HuH-7.5 (cell line): ENCODE measurements at places on chromosomes 1 and 21.

DNA sequence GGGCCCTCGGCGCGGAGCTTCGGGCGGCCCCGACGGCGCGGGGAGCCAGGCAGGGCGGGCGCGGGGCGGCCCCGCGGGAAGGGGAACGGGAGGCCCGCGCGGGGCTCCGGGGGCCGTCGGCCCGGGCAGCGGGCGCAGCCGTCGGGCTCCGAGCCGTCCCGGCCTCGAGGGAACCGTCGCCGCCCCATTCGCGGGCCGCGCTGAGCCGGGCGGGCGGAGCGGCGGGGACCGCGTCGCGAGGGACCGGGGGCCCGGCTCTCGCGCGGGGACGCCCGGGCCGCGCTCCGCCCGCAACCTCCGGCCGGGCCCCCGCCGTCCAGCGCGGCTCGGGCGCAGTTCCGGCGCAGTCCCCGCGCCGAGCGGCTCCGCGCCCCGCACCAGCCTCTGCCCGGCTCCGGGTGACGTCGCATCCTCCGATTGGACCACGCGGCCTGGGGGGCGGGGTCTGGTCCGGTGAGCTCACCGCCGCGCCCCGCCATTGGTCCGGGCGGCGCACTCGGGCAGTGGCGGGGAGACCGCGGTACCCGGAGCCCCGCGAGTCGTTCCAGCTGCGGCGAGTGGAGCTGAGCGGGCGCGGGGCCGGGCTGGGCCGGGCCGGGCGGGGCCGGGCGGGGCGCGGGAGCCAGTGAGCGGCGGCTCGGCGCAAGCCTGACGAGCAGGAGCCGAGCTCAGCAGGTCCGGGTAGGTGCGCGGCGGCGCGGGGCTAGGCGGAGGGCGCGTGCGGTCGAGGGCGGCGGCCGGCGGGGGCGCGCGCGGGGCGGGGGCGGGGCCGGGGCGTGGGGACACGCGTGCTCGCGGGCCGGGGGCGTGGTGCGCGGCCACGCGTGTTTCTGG lies 66.7 kb upstream of the VAMP3 start:
- DNase-seq = no peak

- no peak for DNase-seq
Observed at GRCh38 chr1:87115317-87115890, 201.0 kb downstream of the HS2ST1 start.

DNA sequence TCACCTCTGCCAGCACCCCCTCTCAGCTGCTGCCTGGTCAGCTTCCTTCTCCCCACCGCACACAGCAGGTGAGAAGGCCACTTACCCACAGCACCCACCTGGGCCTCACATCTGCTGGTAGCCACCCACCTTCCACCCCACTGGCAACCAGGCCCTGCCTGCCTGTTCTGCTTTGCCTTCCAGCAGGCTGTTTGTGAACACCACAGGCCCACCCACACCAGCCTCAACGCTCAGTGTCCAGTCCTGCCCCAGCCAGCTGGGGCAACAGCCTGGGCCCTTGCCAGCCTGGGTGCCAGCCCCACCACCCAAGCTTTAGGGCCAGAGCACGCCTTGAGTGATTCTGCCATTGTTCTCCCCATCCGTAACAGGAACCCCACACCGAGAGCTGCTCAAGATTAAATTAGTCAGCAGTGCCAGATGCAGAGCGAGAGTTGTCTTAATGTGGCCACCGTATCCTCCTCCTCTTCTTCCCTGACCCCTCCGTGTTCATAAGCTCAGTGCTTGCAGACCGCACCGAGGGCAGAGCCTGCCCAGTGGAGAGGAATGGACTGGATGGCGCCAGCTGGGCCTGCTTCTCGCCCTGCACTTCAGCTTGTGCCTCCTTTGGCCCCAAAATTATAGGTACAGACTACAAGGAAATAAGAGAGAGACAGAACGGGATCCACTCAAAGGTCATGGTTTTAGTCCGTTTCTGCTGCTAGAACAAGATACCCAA lies 120.3 kb upstream of the COL6A1 start:
- no peak for DNase-seq

DNA sequence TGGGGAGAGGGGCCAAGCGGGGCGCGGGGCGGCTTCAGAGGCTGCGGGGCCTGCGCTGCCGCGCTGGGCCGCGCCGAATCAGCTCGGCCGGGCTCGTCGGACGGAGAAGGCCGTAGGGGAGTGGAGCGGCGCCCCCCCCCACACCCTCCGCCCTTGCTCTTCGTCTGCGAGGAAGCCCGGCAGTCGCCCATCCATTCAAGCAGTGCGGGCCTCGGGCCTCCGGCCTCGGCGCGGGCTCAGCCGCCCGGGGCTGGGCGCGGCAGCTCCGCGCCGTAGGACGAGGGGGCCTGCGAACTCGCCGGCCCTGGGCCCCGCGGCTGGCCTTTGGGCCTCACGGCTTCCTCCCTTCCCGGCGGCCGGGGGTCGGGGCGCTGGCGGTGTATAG lies 564 bp downstream of the CTPS1 start:
- DNase-seq = peak; percentile 38

- DNase-seq = no peak
Observed at GRCh38 chr1:188425687-188426086, 1596.9 kb downstream of the PLA2G4A start.

GRCh38 chr1:109198043-109198695 lies 15.5 kb upstream of the SARS1 start:
- no peak for DNase-seq

- DNase-seq = no peak
Observed at GRCh38 chr1:201490708-201491131, 16.2 kb downstream of the CSRP1 start.

GRCh38 chr1:114367810-114368209 lies 143.2 kb downstream of the TRIM33 start:
- DNase-seq = no peak

GRCh38 chr1:61873581-61873980 lies 131.3 kb downstream of the PATJ start:
- no peak for DNase-seq

GRCh38 chr1:26350701-26351589 lies 3.0 kb downstream of the CRYBG2 start:
- DNase-seq = peak; percentile 72

DNA sequence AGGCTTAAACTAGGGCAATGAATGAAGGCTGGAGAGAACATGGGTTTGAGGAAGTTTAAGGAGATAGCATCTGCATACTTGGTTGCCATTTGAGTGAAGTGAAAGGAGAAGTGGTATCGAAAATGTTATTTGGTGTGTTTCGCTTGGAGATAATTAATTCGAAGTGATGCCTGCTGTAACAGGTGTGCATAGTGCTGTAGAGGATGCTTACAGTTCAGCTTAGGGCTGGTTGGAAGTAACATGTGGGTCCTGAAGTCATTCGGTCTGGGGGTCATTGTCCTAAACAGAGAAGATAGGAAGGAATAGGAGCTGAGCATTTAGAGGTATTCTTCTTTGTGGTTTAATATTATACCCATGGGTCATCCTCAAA lies 301 bp upstream of the NUDT17 start:
- DNase-seq = no peak

GRCh38 chr1:181936269-181936668 lies 125.2 kb downstream of the ZNF648 start:
- DNase-seq = no peak

- DNase-seq = peak; percentile 71
Observed at GRCh38 chr1:203480525-203481084, 5.0 kb downstream of the PRELP start.

- no peak for DNase-seq
Observed at GRCh38 chr1:58310881-58311280, 235.6 kb downstream of the OMA1 start.

DNA sequence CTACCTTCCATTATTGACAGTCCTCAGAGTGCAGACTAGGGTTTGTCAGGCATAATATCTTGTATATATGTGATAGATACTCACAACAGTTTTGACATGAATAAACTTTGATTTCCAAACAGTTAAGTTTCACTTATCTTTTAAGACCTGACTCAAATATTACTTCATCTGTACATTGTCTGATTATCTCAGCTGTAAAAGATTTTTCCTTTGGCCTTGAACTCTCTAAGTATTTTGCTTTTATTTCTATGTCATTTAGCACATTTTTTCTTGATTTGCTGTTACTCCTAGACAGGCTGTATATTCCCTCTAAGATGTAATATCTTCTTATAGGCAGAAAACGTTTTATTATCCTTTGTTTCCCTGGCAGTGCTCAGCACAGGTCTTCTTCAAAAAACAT lies 65.6 kb upstream of the DMRTA2 start:
- DNase-seq = no peak

- DNase-seq = no peak
Observed at GRCh38 chr1:27538793-27539192, 48.8 kb upstream of the WASF2 start.

DNA sequence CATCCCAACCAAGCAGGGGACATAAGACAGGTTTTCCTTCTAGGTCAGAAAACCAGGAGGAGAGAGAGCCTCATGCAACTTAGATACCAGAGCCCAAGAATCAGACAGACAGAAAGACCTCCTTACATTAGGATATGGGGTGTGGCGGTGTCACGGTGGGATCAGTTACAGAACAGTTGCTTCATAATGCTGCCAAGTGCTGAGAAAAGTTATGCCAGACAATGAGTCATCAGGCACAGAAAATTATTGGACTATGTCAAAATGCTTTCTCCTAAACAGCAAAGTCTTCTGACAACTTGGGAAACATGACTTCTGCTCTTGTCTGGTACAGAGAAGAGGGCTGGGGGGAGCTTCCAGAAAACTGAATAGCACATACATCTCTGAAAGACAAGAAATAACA lies 1120.2 kb upstream of the TMPRSS15 start:
- DNase-seq = no peak

DNA sequence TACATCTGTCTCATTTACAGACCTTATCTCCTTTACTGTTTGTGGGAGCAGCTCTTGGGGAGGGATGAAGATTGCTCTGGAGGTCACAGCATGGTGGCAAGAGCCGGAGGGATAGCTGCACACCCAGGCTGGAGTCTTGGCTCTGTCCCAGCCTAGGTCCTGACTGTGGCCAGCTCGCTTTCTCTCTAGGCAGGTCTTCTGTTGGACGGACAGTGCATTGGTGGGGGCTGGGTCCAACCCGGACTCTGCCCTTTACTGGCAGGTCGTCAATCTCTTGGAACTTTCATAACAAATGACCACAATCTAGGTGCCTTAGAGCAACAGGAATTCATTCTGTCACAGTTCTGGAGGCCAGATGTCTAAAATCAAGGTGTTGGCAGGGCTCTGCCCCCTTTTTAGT lies 319.8 kb upstream of the C1orf174 start:
- DNase-seq = no peak

GRCh38 chr1:193537266-193538002 lies 351.0 kb upstream of the B3GALT2 start:
- DNase-seq = no peak

GRCh38 chr1:109637446-109637845 lies 17.8 kb downstream of the AMPD2 start:
- no peak for DNase-seq

DNA sequence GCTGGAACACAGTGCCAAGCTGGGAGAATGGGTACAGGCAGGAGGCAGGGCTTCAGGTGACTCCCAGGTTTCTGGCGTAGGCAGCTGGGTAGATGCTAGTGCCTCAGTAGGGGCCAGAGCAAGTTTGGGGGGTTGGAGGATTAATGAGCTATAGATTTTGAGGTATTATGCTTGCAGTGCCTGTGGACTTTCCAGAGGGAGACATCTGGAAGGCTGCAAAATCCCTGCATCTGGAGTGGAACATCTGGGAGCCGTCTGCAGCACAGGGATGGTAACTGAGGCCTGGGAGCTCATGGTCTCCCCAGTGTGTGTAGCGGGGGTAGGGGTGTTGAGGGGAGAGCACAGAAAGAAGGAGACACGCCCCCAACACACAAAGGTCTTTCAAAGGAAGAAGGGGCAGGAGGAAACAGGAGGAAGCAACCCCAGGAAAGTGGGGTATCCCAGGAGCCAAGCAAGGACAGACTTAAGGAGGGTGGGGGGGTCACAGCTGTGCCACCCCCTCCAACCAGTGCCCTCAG lies 2.2 kb upstream of the PDZK1IP1 start:
- no peak for DNase-seq

GRCh38 chr1:12527564-12527963 lies 90.4 kb downstream of the DHRS3 start:
- DNase-seq = no peak

GRCh38 chr1:232766241-232766890 lies 38.9 kb upstream of the MAP10 start:
- DNase-seq = no peak

- DNase-seq = no peak
Observed at GRCh38 chr1:181014477-181015250, 8.0 kb downstream of the STX6 start.
